Stimulated activated CD8-positive, alpha-beta memory T cell treated with anti-CD3 and anti-CD28 coated beads, Interleukin-7, amount 100 ng/mL, for 4 hours (primary cell): ENCODE measurements at places on chromosomes 1 and 21.

GRCh38 chr1:55584526-55585401 lies 369.6 kb upstream of the USP24 start:
- no peak for DNase-seq

DNA sequence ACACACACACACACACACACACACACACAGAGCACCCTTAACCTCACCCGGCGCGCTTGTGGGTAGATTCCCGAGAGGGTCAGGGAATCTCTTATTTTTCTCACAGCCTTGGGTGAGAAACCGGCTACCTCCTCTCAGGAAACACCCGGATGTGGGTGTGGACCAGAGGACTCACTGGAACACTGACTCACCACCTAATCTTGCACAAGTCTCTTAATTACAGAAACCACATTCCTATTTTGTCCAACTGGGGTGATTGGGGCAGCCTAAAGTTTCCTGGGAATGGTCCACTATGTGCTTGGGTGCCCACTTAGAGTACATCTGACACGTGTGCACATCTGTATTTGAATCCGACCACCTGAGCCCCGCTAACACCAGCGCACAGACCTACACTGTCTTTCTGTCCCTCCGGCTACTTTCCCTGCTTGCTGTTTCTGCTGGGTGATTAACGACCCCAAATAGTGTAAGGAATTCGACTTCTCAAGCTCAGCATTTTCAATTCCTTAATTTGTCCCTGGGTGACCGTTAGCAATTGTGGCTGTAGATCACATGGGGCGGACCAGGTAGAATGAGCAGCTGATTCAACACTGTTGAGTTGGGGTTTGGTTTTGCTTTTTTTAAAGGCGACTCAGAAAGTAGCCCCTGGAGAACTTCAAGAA lies 14.0 kb upstream of the TBX15 start:
- no peak for DNase-seq

GRCh38 chr1:6325482-6325881 lies 64.6 kb upstream of the GPR153 start:
- no peak for DNase-seq

- no peak for DNase-seq
Observed at GRCh38 chr1:204502241-204502640, 7.6 kb upstream of the PIK3C2B start.

DNA sequence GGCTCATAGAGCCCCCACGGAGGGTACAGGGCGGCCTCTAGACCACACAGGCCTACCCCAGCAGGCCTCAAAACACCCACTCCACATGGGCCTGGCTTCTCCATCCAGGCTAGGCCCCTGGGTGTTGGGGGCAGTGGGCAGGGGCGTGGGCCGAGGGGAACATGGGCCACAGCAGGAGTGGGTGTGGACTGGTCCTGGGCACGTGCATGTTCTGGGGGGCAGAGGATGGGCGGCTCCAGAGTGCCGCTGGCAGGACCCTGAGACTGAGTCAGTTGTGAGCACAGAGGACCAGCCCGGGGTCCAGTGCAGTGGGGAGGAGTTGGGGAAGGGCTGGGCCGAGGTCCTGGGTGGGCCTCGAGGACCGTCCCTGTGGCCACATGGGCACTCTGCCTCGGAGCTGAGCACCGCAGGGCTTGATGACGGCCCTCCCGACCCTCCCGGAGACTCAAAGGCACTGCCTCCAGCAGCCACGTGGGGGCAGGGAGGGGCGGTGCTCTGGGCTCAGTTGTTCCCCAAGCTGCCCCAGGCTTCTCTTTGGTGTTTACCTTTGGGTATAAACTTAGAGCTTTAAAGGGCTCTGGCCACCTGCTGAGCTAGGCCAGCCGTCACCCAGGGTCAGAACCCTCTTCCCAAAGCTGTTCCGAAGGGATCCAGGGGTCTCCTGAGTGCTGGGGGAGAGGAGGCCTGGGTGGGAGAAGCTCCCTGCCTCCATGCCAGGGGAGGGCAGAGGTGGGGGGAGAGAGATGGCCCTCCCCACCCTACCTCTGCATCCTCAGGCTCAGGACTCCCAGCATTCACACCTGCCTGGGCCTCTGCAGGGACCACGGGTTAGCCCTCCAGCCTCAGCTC lies 79.9 kb downstream of the MORN1 start:
- peak; percentile 29 for DNase-seq

DNA sequence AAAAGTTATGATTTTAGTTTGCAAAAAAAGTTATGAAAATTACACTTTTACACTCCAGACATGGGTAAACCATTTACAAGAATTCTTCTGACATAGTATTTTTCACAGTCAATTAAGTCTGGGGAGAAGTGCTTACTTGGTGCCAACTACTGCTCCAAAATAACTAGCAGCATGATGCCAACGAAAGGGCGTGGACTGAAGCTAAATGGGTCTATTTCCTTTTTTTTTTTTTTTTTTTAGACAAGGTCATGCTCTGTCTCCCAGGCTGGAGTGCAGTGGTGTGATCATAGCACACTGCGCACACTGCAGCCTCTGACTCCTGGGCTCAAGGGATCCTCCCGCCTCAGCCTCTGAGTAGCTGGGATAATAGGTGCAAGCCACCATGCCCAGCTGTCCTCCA lies 43.2 kb downstream of the FMO4 start:
- DNase-seq, result no peak

DNA sequence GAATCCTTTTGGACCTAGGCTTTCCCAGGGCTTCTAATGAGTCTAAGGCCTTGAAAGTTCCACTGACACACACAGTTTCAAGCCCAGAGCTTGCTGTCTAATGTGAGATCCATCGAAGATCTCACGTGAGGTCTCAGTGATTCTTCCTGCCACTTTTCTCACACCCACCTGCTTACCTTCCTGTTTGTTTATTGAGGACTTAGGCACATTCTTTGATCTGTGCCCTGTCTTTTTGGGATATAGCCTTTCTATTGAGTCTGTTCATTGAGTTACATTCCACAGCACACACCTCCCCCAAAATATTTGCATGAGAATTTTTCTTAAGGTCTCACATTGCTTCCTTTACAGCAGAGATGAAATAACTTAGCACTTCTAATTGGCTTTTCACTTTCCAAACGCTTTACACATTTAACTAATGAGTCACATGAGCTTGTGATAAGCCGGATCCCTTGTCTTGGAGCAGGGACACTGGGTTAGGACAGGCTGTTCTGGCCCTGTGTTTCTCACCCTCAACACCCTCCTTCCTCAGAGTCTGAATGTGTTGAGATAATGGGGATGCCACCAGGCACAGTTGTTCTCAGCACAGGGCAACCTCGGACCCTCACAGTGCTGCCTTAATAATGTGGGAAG lies 288.3 kb downstream of the TM2D1 start:
- no peak for DNase-seq

DNA sequence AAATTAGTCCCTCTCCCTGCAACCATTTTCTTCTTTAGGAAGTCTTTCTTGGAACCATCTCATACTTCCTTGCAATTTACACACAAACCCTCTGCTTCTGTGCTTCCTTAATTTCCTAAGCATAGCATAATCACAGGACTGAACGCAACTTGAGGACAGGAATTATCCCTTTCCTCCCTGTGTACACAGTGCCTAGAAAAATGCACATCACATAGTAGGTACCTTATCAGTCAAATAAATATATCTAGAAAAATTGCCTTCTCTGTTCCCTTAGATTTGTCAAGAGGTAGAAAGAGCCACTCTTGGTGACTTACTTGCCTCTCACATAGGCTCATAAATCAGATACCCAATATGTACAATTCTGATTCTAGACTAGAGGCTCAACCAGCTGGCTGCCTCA lies 4.9 kb downstream of the ASPM start:
- DNase-seq, result no peak

DNA sequence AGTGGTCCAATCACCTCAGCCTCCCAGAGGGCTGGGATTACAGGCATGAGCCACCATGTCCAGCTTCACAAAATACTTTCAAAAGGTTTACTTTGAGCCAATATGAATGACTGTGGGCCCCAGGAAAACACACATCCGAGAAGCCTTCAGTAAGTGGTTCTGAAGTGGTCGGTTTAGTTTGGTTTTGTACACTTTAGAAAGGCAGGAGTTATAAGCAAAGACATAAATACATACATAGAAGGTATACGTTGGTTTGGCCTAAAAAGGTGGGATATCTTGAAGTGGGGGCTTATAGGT lies 3.2 kb upstream of the MIB2 start:
- DNase-seq, result no peak

DNA sequence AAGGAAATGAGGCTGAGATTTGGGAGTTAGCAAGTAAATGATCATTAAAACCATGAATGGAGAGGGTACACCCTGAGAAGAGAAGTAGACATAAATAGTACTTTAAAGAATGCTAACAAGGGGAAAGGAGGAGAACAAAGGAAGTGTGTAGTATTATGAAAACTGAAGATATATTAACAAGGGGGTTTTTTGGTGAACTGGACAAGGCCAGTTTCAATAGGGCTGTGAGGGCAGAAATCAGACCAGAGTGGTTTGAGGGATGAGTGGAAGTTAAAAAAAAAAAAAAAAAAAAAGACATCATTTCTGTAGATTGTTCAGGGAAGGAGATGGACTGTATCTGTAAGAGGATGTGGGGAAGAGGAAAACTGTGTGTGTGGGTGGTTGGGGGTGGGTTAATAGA lies 137.1 kb downstream of the PLA2G4A start:
- no peak for DNase-seq

DNA sequence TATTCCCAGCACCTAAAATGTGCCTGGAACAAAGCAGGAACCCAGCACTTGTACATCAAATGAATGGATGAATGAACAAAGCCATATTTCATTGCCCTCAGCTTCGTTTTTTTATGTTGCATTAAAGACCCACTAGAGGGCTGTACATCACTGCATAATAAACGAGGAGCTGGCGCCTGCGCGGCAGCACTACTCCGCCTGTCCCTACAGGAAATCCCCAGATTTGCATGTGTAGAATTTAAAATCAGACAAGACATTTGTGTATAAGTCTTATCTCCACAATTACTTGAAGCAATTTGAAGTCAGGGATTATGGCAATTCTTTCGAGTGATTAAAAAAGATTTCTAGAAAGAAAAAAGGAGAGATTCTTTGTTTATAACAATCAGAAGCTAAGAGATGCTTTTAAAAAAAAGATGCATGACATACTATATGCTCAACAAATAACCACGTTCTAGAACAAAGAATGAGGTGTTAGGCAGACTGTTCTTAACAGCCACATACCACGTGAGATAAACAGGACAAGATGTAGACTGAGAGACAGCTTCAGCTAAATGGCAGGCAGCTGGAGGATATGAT lies 5.4 kb upstream of the NEK2 start:
- DNase-seq, result peak; percentile 69

DNA sequence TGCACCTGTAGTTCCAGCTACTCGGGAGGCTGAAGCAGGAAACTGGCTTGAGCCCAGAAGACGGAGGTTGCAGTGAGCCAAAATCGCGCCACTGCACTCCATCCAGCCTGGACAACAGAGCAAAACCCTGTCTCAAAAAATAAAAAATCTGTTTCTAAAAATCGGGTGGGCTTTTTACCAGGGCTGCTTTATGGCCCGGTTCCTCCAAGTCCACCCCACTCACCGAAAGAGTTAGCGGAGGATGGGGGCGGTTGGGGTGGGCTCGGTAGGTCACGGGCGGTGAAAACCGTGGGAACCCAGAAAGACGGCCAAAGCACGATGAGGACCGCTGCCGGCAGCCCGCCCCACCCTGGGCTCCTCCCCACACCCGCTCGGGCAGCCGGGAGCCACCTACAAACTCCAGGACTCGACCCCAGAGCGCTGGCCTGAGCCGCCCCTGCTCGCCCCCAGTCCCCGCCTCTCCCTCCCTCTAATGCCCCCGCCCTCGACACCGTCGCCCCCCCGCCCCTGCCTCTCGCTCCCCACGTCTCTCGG lies 846 bp upstream of the PER3 start:
- DNase-seq, result no peak

DNA sequence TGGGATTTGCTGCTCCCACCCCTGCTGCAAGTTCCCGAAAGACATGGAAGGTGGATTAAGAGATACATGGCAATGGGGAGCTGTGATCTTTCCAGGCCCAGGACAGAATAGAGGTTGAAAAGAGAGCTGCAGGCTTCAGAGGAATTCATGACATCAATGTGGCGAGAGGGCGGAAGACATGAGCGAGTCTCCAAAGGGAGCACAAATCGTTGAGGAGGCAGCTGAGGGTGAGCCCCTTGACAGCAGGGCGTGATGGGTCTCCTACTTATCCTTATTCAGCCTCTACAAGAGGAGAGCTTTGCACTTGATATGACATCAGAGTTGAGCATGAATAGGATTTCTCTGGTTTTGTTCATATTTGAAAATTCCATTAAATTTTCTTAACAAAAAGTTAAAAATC lies 45.5 kb upstream of the TACSTD2 start:
- no peak for DNase-seq

GRCh38 chr1:87426463-87427249 lies 98.0 kb downstream of the LMO4 start:
- DNase-seq, result no peak

- peak; percentile 18 for DNase-seq
Observed at GRCh38 chr1:236416165-236416564, 22.1 kb downstream of the EDARADD start.

- DNase-seq, result no peak
Observed at GRCh38 chr1:22126531-22126930, 16.4 kb downstream of the WNT4 start.
